ENCODE measurements at places on chromosomes 2 and 18. TPM values are rescaled to one million over a fixed set of nuclear protein-coding genes. Genes with fewer than 3 reads are reported as not detected.

DNA sequence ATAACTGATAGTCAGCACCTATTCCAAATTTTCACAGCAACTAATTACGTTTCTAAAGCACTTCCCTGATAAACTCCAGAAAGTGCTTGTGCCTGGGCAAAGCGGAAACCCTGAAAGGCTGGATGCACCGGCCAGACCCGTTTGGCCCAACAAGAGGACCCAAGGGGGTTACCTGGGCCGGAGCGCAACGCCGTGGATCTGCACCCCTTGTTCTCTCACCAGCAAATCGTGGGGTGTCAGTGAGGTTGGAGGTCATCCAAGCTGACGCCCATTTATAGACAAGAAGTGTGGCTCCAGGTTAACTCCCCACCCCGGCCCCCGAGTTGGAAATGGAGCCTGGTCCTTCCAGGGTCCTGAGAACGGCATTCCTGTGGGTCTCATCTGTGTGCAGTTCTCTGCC lies 167.0 kb upstream of the HDAC4 start:
- no peak overlapping the region for H3K4me3 ChIP-seq
- no peaks in the 10 kb centered on the region for H3K27me3 ChIP-seq
- H3K27ac ChIP-seq = no peak overlapping the region
- H3K36me3 ChIP-seq = no peaks in the 10 kb centered on the region
- no peaks in the 10 kb centered on the region for H3K4me1 ChIP-seq

GRCh38 chr2:27587025-27587424 lies 4.2 kb downstream of the ZNF512 start:
- no peak for DNase-seq
- no peak overlapping the region for H3K4me3 ChIP-seq
- H3K36me3 ChIP-seq = no peaks in the 10 kb centered on the region
- H3K27ac ChIP-seq = no peak overlapping the region

- H3K36me3 ChIP-seq = no peaks in the 10 kb centered on the region
- no peak overlapping the region for H3K27ac ChIP-seq
- no peaks in the 10 kb centered on the region for H3K27me3 ChIP-seq
- H3K4me3 ChIP-seq = no peak overlapping the region
Measured at GRCh38 chr2:73408198-73408597, 22.6 kb downstream of the ALMS1 start.

C2orf72 gene
- not detected for total RNA-seq

GRCh38 chr2:172782506-172783164 lies 47.0 kb downstream of the RAPGEF4 start:
- DNase-seq = no peak
- H3K27ac ChIP-seq = no peak overlapping the region
- H3K27me3 ChIP-seq = no peaks in the 10 kb centered on the region
- no peaks in the 10 kb centered on the region for H3K4me1 ChIP-seq

ANKRD39 gene
- 22.3 TPM for total RNA-seq

SLC5A7 gene
- total RNA-seq = not detected

MYO7B gene
- 0.25 TPM for total RNA-seq

DNA sequence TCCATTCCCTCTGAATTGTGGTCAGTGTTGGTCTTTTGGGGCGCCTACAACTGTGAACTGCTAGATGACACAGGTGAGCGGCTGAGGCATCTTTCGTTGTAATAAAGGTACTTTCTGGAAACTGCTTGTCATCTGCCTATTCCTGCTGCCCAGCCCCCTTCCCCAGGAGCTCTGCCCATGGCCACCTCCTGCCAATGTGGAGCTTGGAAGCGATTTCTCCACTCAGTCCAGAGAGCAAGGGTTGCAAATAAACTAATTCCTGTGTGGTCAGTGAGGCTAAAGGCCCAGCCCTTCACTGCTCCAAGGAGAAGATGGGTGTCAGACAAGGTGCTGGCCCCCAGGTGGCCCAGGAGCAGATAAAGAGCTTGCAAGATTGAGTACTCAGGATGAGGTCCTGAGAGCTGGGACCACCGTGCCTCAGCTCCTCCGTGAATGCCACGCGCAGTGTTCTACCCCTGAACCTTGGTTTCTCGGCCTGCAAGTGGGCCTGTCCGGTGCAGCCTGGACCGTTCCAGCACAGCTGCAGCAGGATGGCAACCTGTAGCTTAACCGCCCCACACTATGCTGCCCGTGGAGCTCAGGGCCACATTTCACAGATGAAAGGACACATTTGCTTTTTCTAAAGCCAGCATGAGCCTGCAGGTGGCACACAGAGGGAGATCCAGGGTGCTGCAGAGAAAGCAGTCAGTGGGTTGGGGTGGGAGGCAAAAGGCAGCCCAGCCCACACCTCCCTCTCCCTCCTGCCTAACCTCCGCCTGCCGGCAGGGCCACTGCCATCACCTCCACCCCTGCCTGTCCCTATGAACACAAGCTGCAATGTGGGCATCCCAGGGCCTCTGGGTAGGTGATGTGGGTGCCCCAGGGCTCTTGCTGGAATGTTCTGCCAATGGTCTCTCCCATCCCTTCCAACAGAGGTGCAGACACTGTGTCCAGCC lies 78.7 kb upstream of the OTOF start:
- H3K36me3 ChIP-seq = no peaks in the 10 kb centered on the region
- no peak overlapping the region for H3K4me3 ChIP-seq
- H3K4me1 ChIP-seq = no peaks in the 10 kb centered on the region
- H3K27me3 ChIP-seq = peaks cover 6% of the 10 kb centered on the region
- no peak overlapping the region for H3K27ac ChIP-seq

DNA sequence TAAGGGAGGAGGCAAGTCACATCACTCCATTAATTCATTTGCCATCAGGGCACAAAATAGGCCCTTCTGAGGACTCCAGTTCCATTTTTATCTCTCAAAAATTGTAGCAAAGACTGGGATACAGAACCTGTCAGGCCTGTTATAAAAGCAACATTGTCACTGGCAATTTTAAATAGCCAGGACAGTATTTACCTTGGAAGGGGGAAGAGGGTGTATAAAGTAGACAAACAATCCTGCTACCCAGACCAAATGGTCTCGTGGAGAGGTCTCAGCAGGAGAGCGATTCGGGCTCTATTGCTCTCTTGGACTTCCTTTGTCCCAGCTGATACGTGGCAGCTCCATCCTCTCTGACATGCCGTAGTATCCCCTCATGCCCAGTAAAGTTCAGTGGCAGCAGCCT lies 740.3 kb upstream of the HS6ST1 start:
- H3K27me3 ChIP-seq = no peaks in the 10 kb centered on the region
- no peak overlapping the region for H3K27ac ChIP-seq
- H3K36me3 ChIP-seq = no peaks in the 10 kb centered on the region
- no peak overlapping the region for H3K4me3 ChIP-seq
- no peak for DNase-seq

DNA sequence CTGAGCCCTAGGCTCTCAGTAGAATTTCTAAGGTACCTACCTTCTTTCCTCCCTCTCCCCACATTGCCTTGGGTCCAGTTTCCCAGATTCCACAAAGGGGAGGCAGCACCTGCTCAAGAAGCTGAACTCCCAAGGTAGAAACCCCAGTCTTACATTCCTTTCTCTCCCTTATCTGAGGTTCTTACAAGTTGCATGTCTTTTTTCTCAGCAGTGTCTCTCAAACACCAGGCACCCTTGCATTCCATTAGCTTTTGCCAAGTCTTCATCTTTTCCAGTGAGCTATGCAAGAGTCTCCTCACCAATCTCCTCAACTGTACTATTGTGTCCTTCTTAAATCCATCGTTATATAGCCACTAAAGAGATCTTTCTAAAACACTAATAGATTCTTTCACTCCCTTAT lies 4.1 kb upstream of the NT5C1B start:
- H3K27me3 ChIP-seq = no peaks in the 10 kb centered on the region
- peaks cover 1% of the 10 kb centered on the region for H3K4me1 ChIP-seq
- no peak for DNase-seq
- no peaks in the 10 kb centered on the region for H3K36me3 ChIP-seq
- H3K27ac ChIP-seq = no peak overlapping the region

GRCh38 chr2:21245565-21245964 lies 121.8 kb downstream of the TDRD15 start:
- H3K27me3 ChIP-seq = no peaks in the 10 kb centered on the region
- H3K4me1 ChIP-seq = no peaks in the 10 kb centered on the region
- H3K27ac ChIP-seq = no peak overlapping the region
- no peak overlapping the region for H3K4me3 ChIP-seq
- DNase-seq = no peak

LRP1B gene
- 0.05 TPM for total RNA-seq

GRCh38 chr2:100301881-100302584 lies 20.3 kb downstream of the LONRF2 start:
- H3K27me3 ChIP-seq = no peaks in the 10 kb centered on the region
- H3K4me3 ChIP-seq = no peak overlapping the region
- H3K4me1 ChIP-seq = no peaks in the 10 kb centered on the region

ANKRD53 gene
- total RNA-seq = 2.2 TPM

CD207 gene
- not detected for total RNA-seq

DNA sequence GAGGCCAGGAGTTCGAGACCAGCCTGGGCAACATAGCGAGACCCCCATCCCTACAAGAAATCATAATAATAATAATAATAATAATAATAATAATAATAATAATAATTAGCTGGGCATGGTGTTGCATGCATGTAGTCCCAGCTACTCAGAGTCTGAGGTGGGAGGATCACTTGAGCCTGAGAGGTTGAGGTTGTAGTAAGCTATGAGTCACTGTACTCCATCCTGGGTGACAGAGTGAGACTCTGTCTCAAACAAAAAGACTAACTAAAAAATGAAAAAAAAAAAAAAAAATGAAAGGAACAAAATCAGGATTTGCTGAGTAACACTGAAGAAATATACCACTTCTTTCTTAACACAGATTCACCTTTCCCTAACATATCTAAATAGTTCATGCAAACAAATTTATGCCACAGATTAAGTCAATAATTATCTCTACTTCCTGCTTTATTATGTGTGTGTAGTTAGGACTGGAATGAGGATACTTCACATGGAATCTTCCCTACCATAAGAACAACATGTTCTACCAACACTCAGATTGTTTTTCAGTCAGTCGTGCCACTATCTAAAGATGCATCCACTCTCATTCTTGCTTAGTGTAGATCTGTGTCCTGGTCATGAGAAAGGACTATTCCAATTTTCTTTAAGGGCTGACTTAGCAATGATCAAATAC lies 928.7 kb downstream of the SLC4A3 start:
- no peak overlapping the region for H3K4me3 ChIP-seq
- H3K27ac ChIP-seq = no peak overlapping the region
- no peaks in the 10 kb centered on the region for H3K27me3 ChIP-seq
- DNase-seq = no peak
- no peaks in the 10 kb centered on the region for H3K36me3 ChIP-seq

GRCh38 chr2:163687217-163687616 lies 48.6 kb downstream of the FIGN start:
- H3K4me3 ChIP-seq = no peak overlapping the region
- no peaks in the 10 kb centered on the region for H3K27me3 ChIP-seq
- H3K4me1 ChIP-seq = no peaks in the 10 kb centered on the region
